ENCODE measurements at places on chromosomes 12 and 14.

GRCh38 chr14:21015312-21015711 is 9.5 kb downstream of the NDRG2 start:
- DNase-seq: no peak

GRCh38 chr12:10235761-10236631 is 23.3 kb downstream of the GABARAPL1 start:
- DNase-seq: no peak

GRCh38 chr12:1059162-1059561 is 68.1 kb downstream of the ERC1 start:
- DNase-seq: no peak

DNA sequence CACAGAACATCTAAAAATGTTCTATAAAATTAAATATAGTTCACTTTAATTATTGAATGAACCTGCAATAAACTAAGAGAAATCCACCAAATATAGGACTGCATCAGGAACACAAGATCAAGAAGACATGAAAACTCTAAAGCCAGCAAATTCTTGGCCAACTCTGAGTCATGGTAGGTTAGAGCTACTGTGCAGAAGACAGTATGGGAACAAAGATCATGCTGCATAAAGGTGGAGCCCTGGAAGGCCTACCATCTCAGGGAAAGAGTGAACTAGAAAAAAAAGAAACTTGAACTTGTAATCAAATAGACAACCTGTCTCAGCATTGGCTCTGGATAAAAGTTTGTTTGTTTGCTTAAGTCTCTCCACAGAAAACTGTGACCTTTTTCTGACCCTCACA is 66.9 kb upstream of the CNOT2 start:
- no peak for DNase-seq

GRCh38 chr14:94129758-94130414 is 482 bp upstream of the IFI27L2 start:
- no peak for DNase-seq

DNA sequence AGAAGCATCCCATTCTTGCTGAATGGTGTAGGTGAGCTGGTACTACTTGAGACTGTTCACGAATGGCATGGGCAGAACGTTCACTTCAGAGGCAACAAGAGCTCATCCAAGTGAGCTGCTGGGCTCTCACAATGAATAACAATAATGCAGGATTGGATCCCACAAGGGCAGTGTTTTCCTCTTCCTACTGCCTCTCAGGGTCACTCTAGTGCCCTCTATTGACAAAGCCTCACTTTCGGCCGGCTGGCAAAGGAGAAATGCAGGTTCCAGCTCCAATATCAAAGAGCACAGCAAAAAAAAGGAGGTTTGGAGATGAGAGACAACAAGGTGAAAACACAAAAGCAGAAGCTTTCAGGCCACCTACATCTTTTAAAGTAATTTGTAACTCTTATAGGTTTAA is 74.6 kb upstream of the MYF6 start:
- no peak for DNase-seq

DNA sequence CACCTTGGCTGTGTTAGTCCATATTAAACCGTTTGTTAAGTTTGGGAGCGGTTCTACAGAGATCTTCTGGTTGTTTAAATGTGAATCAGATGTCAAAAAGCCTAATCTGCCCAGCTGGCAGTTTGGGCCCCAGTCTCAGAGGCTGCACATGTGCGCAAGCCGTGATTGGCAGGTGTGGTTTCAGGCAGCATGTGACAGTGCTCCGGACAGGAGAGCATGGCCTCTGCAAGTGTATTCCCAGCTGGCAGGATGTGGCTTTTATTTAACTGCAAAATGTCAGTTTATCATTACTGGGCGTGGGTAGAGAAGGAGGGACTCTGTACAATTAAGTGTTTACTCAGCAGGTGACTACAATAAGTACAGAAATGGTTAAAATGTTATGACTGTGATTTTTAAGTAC is 77.5 kb downstream of the PELI2 start:
- no peak for DNase-seq

GRCh38 chr12:53754633-53755264 is 3.0 kb upstream of the CISTR start:
- DNase-seq: no peak
